ENCODE measurements at places on chromosomes 12 and 14.

GRCh38 chr12:104963757-104964156 is 5.7 kb upstream of the SLC41A2 start:
- no peak for DNase-seq

DNA sequence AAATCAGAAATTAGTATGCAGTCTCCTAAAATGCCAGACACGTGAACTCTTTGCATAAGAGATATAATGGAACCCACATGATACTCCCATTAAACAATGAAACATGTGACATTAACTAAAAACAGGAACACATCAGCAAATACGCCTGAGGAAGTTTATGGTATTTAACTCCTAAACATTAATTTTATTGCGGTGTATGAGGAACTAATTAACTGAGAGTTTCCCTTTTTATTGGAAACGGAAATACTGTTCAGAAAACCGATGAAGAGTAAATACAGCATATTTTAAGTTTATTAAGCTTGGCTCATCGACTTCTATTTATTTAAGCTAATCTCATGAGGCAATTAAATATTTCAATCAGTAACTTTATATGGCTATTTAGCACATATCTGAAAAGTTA is 290.3 kb downstream of the SOX5 start:
- no peak for DNase-seq

- DNase-seq = no peak
These were observed 12.2 kb downstream of the KLC1 start for GRCh38 chr14:103641161-103641560.

DNA sequence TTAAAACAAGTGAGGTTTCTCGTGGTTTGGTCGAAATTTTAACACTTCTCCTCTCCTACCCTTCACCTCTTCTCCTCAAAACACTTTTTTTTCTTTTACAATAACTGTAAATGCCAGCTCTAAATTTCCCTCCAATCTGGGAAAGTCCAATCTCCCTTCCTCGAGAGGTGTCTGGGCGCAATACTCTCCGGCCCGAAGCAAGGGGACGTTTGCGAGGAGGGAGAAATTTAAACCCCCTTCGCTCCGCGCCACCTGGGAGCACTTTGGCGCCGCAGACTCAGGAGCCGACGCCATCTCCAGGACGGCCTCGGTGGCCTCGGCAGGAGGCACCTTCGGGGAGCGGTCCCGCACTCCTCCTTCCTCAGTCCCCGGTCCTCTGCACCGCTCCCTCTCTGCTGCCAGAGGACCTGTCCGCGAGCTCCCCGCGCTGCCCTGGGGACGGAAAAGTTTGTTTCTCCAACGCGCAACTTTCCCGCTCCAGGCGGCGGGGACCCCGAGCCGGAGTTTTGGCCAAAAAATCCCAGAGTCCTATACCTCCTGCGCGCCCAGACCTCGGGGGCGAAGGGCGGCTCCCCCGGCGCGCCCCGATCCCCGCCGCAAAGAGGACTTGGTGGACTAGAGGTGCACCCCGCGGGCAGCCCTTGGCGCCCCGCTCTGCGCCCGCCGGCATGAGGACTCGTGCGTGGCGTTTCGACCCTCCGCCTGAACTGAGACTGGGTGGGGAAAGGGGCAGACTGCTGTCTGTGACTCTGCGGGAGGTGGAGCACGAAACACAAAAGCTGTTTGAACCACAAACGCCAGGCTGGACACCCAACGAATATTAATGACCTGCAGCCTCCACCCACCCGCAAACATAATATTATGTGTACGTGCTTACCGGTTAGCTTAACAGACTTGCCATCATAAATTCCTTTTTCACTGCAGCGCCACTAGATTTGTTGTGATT is 95.2 kb upstream of the HMGA2 start:
- peak; percentile 29 for DNase-seq

GRCh38 chr12:86387591-86388145 is 131.5 kb upstream of the MGAT4C start:
- DNase-seq = no peak

DNA sequence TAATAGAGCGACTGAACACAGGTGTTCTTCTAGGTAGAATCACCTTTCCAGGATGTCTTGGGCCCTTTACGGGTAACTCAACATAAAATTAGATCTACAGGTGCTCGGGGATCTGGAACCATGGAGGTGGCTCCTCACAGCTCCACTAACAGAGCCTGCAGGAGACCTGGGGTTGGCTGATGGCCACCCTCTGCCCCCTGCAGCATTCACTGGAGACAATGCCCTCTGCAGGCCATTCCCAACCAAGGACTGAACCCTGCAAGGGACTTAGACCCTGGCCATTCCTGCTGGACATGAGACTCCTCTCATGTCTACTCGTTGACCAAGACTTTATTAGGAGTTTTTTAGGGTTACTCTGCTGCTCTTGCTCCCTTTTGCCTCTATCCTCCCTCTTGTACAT is 58.5 kb upstream of the PPP4R3A start:
- no peak for DNase-seq

- DNase-seq = no peak
These were observed 18.2 kb downstream of the PDZRN4 start for GRCh38 chr12:41206298-41206697.

DNA sequence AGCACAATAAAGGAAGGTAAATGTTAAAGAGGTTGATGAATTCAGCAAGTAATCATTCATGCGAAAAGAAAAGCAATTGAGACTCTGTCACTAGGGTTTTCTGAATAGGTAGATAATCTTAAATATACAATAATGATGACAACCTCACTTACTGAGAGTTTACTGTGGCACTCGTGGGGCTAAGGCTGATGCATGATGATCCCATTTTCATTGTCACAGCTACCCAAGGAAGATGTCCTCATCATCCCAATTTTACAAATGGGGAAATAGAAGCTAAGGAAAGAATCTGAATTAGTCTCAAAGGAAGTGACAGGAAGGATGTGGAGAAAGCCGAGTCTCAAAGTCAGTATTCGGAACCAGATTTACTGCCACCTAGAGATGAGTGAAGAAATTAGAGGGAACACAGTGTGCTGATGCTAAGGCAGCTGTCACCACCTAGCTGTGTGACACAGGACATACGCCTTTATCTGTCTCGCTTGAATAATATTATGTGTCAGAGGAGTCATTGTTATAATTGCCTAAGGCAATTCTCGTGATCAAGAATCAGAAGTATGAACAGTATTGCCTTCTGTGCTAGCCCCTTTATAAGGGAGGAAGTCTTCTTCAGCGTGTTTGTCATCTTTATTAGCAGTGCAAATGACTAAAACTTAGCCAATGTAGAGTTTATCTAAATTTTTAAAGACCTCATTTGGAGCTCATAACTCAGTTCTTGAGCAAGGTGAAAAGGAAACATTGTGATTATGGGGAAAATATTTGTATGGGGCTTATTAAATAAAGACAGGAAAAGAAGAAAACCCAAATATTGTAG is 63.2 kb downstream of the ERGIC2 start:
- DNase-seq = peak; percentile 58

GRCh38 chr14:63383776-63384367 is 65.1 kb upstream of the GPHB5 start:
- DNase-seq = no peak

- no peak for DNase-seq
These were observed 14.0 kb downstream of the CPM start for GRCh38 chr12:68918960-68919359.

DNA sequence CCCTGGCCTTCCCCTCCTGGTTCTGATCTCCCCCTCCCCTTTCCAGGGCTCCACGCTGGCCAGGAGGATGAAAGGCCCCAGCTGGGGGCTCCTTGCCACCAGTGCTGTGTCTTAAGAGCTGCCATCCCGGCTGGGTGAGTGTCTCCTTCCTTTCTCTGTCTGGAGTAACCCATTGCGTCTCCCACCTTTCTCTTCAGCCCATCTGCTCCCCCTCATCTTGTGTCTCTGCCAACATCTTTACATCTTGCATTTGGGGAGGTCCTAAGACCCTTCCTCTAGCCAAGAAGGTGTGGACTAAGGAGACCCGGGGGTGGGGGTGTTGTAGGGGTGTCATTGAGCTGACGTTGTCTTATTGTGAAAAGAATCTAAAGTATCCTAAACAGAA is 505 bp downstream of the BCL2L2 start:
- DNase-seq = no peak

DNA sequence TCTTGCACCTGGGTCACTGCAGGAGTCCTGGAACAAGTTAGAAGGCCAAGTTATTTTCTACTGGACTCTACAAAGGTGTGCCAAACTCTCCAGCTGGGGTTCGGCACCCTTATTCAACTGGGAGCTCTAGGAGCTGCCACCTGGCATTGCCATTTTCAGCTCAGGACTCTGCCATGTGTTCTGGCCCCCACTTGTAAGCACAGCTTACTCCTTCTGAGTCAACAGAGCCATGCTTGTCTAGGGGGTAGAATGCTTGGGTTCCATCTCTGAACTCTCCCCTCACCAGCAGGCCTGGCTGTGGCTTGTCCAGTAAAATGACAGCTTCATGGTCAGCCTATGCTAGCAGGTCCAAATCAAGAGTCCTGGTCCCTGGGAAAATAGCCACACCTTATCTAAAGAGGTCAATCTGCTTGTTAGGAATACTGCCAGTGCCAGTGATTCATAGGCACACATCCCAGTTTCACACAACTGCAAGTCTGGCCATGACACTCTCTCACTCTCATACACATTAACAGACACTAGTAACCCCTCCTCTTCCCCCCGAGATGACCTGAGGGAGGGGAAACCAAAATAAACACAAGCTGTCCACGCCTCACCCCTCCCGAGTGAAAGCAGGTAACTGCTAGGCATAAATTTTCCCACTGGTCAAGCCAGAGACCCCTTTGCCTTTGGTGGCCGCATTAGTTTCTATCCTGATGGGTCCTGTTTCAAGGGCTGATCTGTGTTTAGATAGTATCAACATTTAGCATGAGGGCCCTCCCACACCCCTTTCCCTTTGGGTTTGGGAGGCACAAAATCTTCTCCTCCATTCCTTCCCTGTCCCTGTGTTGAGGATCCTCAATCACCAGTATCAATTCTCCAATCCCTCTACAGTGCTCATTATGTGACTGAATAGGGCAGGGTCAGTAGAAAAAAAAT is 182.3 kb upstream of the GZMB start:
- no peak for DNase-seq

DNA sequence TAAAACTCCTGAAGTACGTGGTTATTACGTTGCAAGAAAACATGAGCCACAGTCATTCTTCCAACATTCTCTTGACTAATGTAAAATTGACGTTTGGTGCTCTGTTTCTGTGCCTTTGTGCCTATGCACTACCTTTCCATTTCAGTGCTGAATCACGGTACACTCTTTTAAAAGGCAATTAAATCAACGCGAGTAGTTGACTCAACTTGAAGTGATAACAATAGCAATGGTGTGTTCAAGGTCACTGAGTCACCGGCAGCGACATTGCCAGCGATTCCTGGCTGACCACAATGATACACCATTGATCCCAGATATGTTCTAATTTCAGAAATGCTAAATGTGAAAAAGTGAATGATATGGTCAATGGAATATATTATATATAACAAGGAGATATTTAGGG is 17.8 kb downstream of the AK7 start:
- DNase-seq = no peak

DNA sequence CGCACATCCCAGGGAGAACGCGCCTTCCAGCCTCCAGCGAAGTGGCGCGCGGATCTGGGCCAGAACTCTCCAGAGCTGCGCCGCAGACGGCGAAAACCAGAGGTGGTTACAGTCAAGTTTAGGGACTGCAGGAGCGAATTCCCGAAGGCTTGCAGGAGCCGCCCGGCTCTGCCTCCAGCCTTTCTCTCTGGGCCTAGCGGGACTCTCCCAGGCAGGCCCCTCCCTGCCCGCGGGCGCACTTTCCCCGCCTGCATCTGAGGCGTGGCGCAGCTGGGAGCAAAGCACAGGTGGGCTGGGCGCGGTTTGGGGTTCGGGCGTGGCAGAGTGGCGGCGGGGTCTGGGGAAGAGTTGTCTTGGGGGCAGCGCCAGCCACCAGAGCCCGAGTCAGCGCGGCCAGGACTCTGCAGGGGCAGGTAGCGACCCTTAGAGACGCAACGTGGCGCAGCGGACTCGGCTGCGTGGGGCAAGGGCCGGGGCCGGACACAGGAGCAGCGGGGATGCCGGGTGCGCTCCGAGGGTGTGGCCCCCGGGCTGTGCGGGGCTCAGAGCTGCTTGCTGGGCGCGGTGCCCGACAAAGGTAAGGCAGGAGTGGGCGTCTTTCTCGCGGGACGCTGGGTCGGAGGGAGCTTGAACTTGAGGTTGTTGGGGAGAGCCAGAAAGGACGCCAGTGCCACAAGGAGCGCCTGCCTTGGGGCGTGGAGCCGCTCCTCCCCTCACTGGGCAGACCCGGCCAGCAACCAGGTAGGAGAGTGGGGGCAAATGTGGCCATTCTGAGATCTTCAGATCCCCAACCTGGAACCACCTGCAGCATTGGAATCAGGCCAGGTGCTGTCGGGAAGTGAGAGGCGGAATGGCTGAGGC is 1126.0 kb downstream of the AACS start:
- no peak for DNase-seq

DNA sequence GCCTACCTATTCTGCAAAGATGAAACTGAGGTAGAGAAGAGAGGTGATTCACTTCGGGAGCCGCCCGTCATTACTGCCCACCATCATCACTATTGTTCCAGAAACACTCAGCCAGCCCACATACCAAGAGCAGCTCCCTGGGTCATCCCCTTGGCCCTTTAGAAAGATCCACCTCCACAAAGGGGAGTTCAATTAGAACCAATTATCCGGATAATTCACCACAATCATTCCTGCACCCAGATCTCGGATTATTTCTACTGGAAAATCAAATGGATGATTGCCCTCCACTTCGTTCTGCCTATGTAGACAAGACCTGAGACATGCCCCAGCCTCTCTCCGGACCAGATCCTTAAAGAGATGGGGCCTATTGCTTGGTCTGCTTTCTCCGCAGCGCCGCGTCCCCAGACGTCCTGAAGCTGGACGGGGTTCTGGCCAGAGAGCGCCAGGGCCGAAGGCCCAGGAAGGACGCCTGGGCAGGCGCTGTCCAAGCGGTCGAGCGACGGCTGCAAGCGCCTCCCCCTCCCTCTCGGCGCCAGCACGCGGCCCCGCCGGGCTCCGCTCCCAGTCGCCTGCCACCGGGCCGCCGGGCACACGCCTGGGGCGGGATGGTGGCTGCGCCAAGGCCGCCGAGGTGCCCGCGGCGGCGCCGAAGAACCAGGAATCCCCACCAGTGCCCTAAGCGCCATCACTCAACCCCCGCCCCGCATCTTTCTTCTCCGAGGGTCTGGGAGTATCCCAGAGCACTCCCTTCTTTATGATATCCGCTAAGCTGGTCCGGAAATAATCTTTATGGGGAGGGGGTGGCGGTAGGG is 1.3 kb upstream of the ASCL1 start:
- DNase-seq = peak; percentile 32

DNA sequence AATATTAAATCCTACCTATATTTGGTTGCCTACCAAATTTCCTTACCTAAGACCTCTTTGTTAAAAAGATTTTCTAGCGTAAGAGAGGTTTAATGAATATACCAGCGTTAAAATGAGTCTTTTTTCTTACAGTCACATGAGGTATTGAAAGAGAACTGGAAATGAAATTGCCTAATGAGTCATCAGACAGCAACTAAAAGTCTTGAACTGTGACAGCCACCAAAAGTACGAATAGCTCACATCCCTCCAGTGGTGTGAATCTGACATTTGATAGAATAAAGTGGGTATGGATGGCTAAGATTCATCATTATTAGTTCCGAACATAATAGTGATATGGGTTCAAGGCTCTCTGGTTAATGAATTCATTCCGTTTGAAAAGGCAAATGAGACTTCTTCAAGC is 1297.3 kb downstream of the AACS start:
- DNase-seq = no peak

All from lung (tissue), 17 donors.